ENCODE measurements at places on chromosomes 6 and 20. TPM values are rescaled to one million over a fixed set of nuclear protein-coding genes. Genes with fewer than 3 reads are reported as not detected.

GRCh38 chr20:53291548-53291947, 302.1 kb downstream of the ZNF217 start:
- DNase-seq = no peak

DNA sequence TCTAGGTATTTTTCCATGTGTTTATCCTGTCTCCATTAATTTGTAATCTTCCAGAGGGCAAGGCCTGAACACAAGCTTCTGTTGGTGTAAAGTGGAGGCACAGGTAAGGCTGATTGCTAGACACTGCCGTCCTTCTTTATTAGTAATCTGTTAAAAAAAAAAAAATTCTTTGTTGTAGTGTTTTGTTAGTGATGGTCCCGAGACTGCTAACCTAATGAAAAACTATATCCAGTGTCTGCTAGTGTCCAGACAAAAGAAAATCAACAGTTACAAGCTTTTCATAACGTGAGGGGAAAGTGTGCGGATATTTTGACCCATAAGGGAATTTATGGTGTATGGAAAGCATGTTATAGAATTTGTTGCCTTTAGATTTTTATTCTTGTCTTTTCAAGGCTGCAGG, 4.2 kb upstream of the HIVEP1 start:
- DNase-seq = no peak

DNA sequence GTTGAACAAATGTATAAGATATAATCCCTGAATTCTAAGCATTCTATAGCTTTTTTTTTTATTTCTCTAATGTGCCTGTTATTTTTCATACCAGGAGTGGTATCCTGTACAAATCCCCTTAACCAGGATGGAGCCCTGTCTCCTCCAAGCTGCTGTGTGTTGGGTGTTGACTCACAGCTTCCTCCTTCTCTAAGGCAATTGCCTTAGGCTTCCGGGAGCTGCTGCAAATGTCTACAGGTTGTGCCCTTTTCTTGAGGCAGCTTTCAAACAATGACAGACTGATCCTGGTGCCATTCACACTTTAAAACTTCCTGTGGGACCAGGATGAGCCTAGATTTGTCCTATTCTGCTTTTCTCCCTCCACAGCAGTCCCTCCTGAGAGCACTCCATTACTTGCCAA, 173.2 kb downstream of the BTBD3 start:
- no peak for DNase-seq

GRCh38 chr6:107344383-107344782, 115.0 kb downstream of the PDSS2 start:
- no peak for DNase-seq

DNA sequence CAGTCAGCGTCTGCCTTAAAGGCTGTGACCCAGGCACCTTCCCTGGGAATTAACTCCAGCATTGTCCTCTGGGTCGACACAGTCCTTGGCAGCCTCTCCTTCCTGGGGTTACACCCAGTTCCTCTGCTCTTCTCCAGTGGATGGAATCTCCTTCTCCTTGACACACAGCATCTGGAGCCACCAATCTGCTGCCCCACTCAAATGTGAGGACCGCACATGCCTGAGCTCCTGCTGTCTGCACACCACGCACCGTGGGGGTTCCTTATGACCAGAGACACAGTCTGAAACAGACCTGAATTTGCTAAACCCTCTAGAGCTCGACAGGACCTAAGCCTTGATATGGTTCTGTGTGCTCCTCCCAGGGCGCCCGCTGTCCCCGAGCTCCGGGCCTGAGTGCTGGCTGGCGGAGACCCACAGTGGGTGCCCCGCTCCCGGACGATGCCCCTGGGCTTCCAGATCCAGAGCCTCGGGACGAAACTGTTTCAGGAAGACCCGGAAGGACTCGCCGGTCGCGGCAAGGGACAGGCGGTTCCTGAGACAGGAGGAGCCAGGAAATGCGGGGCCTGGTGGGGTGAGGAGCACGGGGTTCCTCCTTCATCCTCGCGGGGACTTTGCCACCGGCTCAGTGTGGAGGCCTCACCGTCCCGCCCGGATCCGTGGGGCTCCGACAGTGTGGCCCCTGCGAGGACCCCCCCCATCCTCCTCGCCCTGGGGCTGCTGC, 2.5 kb upstream of the RAET1G start:
- peak; percentile 51 for DNase-seq

- DNase-seq = no peak
Measured at GRCh38 chr6:41708856-41709255, 26.6 kb downstream of the TFEB start.

LPA gene
- not detected for total RNA-seq

CUL9 gene
- 75.1 TPM for total RNA-seq

PRICKLE4 gene
- total RNA-seq = not detected

RIPPLY2 gene
- total RNA-seq = not detected

ME1 gene
- 0.88 TPM for total RNA-seq

ENPP1 gene
- total RNA-seq = not detected
